Endothelial cell of umbilical vein (primary cell): ENCODE measurements at places on chromosomes 5 and 9.
A peak's percentile ranks its signal among the peaks of the same experiment; 100 is the strongest.

DNA sequence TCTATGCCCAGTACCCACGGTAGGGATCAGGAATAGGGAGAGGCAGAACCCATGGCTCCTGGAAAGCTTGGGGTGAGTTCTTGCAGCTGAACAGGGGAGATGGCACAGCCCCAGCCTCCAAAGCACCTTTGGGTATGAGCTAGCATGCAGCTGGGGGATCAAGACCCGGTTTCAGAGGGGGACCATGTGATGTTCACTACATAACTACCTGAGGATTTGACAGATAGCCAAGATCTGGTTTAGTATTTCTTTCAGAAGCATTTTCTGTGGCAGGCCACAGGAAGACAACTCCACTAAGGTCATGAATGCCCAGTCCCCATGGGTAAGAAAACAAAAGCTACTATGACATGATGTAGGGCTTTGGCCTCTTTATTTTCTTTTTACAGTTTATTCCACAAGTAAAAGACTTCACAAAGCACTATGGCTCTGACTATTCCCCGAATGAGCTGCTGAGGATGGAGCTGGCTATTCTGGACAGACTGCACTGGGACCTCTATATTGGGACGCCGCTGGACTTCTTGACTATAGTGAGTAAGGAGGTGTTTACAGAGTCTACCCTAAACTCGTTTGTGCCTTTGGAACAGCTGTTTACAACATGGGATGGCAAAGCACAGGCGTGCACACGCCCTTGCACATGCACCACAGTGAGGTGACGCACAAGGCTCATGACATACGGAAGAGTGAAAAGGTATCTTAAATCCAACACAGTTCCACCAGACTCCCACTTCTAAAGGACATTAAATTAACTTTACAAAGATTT lies 3.4 kb downstream of the CCNI2 start:
- no peak for DNase-seq

- DNase-seq = no peak
Observed at GRCh38 chr5:18495157-18495556, 860.9 kb downstream of the TAF11L14 start.

- no peak for DNase-seq
Observed at GRCh38 chr5:65246741-65247140, 235.0 kb downstream of the ADAMTS6 start.

GRCh38 chr9:135665795-135666189 lies 2.7 kb downstream of the LCN9 start:
- DNase-seq = no peak

DNA sequence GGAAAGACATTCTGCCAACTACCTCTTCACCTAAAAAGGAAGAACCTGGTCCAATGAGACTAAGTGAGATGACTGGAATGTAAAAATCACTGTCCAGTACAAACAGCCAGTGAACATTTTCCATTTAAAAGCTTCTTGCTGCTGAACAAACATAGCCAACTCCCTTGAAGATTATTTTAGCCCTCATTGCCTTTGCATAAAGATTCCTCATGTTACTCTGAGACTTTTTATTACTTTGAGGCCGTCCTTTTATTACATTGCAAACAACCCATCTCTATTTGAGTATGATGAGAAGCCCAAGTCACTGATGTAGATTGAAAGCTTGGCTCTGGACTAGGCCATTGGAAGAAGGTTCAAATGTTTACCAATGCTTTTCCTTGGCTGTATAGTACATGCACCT lies 649.8 kb downstream of the CETN3 start:
- DNase-seq = no peak

- no peak for DNase-seq
Observed at GRCh38 chr5:26295541-26295940, 742.8 kb downstream of the CDH9 start.

- peak; percentile 32 for DNase-seq
Observed at GRCh38 chr5:114185274-114185673, 176.6 kb upstream of the KCNN2 start.

- no peak for DNase-seq
Observed at GRCh38 chr9:115988701-115989100, 164.9 kb upstream of the PAPPA start.

GRCh38 chr9:107681988-107682387 lies 192.4 kb upstream of the KLF4 start:
- no peak for DNase-seq

- DNase-seq = no peak
Observed at GRCh38 chr9:89639367-89639795, 34.6 kb downstream of the GADD45G start.

DNA sequence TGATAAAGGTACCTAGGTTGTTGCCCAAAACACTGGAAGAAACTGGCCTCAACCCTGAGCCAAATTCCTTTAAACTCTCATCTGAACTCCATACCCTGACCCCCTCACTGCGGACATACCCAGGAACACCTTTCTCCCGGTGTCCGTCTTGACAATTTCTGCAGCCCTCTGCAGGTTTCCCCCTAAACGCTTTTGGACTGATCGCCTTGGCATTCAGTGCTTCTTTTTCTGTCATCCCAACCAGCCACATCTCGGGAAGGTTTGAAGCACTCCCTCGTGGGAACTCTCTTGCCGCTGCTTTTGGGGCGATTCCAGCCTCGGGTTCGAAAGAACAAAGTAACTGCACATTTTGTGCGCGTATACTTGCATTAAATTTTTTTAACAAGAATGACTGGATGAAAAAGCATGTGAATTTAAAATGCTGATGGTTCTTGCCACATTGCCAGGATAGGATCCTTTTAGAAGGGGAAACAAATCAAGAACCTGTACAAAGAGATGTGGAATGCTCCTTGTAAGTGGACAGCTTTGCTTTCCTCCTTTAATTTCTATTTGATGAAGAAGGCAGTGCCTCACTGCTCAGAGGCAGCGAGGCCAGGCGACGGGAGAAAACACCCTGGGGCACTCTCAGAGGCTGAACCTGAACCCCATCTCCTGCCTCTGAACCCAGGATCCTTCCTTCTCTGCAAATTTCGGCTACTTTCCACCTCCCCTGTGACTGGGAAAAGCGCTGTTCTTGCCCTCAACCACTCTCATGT lies 615 bp downstream of the PSMD5 start:
- DNase-seq = no peak
